CD4-positive, alpha-beta T cell treated with Interleukin-4 for 4 hours (primary cell): ENCODE measurements at places on chromosomes 11 and 22.

- peak; percentile 32 for DNase-seq
Measured at GRCh38 chr11:75031771-75032549, 43.2 kb downstream of the NEU3 start.

DNA sequence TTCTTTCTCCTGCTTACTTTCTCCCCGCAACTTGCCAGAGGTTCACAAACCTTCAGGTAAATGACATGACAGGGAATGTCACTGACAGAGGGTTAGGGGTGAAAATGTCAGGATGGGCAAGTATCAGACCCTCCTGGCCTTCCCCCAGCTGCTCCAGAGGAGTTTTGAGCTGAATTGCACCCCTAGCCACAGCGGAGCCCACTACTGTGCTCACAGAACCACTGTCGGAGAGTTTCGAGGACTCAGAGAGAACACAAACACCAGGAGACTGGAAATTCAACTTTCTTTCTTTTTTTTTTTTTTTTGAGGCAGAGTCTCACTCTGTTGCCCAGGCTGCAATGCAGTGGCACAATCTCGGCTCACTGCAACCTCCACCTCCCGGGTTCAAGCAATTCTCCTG is 21.5 kb upstream of the P2RY2 start:
- no peak for DNase-seq

DNA sequence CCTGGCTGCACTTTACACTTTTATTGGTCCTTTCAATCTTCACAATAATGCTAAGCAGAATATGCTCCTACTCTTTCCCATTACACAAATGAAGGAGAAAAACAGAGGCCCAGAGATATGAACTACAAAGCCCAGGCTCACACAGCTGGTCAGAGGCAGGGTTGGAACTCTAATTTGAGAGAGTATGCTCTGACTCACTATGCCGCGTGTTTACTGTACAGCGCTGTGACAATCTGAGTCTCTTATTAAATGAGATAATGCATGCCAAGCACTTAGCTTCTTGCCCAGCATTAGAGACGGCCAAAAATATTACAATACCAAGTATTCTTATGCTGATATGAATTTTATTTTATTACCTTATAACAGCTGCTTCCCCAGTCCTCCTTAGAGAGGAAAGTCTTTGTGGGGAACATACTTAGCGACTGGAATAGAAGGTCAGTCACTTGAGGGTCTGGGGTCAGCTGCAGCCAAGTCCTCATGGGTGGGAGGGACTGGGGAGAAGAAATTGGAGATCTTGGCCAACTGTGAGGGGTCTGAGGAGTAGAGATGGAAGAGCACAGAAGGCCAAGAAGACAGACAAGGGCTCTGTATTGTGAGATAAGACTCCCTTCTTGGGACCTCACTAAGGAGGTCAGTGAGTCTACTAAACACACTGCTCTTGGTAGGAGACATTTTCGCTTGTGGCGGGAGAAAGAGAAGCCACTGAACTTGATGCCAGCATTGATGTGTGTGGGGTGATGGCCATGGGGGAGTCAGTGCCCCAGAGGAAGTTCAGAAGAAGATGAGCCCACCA is 150.8 kb upstream of the TIMP3 start:
- DNase-seq, result no peak

GRCh38 chr11:20161230-20161918 is 1.1 kb upstream of the DBX1 start:
- no peak for DNase-seq

GRCh38 chr11:105838668-105839384 is 183.2 kb downstream of the MSANTD4 start:
- no peak for DNase-seq

DNA sequence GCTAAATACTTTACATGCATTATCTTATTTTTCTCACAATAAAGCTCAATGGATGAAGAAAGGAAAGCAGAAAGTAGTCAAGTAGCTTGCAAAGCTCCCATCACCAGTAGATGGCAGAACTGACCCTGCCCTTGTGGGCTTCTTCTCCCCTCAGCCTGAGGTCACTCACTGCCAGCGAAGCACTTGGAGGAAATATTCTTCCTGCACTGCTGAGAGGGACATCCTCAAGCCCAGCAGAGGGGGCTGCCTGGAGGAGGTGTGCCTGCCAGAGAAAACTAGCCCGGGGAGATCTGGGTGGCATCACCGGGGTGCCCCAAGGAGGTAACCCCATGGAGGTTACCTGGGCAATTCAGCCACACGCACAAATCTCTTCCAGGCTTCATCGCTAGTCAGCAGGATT is 6.6 kb downstream of the APOL4 start:
- peak; percentile 49 for DNase-seq

- no peak for DNase-seq
Measured at GRCh38 chr11:108524422-108524821, 26.2 kb upstream of the POGLUT3 start.
